Memory B cell (primary cell): ENCODE measurements at places on chromosomes 16 and 17.

DNA sequence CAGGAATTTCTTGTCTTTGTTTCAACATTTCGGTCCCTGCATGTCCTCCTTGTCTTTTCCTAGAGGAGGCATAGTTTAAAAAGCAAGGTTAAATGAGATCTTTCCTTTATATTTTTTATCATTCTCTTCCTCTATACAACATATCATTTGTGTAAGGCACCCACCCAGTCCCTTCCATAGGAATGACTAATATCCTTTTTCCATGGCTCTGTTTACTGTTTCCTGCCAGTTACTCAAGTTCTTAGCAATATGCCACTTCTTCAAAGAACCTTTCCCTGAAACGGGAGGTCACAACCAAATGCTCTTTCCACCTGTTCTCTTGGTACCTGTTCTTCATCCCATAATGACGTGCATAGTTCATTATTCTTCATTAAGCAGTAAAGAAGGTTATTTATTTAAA, 1237.1 kb upstream of the GOT2 start:
- DNase-seq: no peak

DNA sequence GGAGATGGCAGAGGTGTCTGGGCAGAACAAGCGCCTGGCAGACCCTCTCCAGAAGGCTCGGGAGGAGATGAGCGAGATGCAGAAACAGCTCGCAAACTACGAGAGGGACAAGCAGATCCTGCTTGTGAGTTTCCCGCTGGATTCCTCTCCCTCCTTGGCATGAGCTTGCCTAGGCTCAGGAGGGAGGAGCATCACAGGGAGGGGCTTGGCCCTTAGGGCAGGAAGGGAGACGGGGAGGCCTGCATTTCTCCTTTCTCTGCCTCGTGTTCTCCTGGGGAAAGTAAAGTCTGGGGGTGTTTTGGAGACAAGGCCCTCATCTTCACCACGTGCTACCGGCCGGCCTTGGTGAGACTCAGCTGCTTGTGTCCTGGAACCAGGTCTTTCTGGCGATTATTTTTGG, 18.0 kb upstream of the DBNDD1 start:
- no peak for DNase-seq

DNA sequence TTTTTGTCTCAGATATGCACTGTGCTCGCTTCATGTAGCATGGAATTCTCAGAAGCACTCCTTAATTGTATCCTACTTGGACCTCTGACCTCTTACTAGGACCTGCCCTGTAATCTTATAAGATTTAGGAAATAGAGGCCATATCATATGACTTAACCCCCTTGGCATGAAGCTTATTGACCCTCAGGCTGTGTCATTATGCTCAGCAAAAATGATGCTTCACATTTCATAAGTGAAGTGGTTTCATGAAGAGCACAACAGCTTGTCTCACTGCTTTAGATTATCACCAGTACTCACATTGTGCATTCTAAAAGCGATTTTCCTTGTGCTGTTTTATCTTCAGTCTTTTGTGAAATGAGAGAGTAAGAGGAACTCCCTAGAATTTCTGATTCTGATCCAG, 6.4 kb downstream of the PHKB start:
- DNase-seq: no peak

DNA sequence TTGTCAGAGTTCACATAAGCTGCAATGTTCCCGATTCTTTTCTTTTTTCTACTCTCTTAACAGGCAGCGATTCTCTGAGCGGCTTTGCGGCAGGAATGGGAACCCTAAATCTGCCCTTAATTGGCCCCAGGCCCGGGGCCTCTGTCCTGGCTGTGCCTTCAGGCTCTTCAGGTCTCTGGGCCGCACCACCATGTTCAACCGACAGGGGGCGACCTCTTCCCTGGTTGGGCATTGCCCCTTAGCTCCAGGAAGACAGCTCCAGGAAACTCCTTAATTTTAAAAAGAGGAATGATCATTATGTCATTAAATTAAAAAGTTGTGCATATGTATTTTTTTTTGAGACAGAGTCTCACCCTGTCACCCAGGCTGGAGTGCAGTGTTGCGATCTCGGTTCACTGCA, 20.3 kb downstream of the CACNG5 start:
- DNase-seq: no peak

- DNase-seq: no peak
These were observed 123.5 kb upstream of the ZFHX3 start for GRCh38 chr16:73171380-73171779.

DNA sequence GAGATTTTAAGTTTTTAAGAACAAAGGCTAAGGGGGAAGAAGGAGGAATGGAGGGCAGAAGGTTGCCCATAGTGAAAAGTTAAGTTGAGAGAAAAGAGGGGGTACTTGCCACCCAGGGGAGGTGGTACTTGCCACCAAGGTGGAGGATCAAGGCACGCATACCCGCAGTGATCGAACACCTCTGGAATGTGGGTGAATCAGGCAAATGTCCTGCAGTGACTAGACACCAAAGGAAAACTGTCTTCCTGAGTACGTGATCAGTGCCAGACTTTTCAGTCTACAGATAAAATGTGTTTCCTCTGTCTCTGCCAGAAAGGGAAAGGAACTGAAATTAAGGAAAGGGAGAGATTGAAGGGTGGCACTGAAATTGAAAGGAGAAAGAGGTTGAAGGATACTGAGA, 2285.3 kb downstream of the TP53TG3F start:
- DNase-seq: no peak

DNA sequence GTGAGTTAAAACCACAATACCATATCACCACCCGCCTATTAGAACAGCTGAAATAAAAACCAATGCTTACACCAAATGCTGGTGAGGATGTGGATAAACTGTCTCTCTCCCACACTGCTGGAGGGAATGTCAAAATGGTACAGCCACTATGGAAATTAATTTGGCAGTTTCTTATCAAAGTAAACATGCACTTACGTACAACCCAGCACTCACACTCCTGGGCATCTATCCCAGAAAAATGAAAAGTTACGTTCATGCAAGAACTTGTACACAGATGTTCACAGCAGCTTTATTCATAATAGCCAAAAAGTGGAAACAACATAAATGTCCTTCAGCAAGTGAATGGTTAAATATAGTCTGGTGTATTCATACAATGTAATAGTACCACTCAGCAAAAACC, 173.2 kb upstream of the MYOCD start:
- no peak for DNase-seq
